ENCODE measurements at places on chromosomes 6 and 20.

- no peaks in the 10 kb centered on the region for H3K4me1 ChIP-seq
- H3K4me3 ChIP-seq: no peak overlapping the region
- no peak overlapping the region for H3K27ac ChIP-seq
- H3K27me3 ChIP-seq: no peaks in the 10 kb centered on the region
Observed at GRCh38 chr6:17130786-17131185, 28.9 kb downstream of the STMND1 start.

DNA sequence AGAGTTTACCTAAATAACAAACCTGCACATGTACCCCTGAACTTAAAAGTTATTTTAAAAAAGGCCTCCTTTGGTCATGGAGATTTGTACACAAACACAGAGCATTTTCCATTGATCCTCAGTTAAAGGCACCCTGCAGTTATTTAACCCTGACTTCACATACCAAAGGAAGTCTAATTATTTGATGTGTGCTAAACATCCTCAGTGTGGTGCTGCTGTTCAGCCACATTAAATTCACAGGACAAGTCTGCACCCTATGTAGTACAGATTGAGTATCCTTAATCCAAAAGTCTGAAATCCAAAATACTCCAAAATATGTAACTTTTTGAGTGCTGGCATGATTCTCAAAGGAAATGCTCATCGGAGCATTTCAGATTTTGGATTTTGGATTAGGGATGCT, 21.4 kb downstream of the KCNQ5 start:
- DNase-seq: no peak
- H3K4me3 ChIP-seq: no peak overlapping the region
- no peaks in the 10 kb centered on the region for H3K4me1 ChIP-seq
- no peak overlapping the region for H3K27ac ChIP-seq

DNA sequence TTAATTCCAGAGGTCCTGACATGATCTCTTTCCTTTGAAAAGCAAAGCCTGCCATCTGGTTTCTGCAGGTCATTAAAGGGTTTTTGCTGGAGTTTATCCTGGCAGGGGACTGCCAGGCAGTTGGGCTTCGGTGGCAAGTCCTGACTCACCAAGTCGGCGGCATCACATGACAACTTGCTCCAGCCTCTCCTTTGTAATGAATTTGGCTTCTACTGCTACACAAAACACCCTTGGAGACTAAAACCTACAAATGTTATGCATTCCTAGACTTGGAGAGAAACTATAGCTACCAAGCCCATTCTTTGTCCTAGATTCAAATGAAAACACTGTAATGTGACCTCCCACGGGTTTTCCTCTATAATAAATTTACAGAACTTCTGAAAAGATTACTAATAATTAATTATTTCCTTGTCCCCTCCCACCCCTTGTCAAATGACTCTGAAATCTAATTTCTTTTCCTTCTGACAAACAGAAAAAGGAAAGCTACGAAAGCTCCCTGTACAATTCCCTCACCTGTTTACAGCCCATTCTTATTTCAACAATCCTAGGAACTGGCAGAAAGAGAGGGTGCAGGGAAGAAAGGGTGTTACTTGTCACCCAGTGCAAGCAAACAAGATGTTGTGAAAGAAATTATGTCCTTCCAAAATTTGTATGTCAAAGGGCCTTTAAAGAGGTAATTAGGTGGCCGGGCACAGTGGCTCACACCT, 62.9 kb downstream of the QRSL1 start:
- no peaks in the 10 kb centered on the region for H3K4me1 ChIP-seq
- no peaks in the 10 kb centered on the region for H3K36me3 ChIP-seq
- no peak overlapping the region for H3K27ac ChIP-seq
- no peak for DNase-seq
- H3K4me3 ChIP-seq: no peak overlapping the region

GRCh38 chr20:36579996-36580545, 6.7 kb downstream of the TGIF2 start:
- H3K27me3 ChIP-seq: no peaks in the 10 kb centered on the region
- H3K4me3 ChIP-seq: no peak overlapping the region
- H3K4me1 ChIP-seq: peaks cover 9% of the 10 kb centered on the region
- H3K27ac ChIP-seq: no peak overlapping the region
- DNase-seq: no peak

- no peak overlapping the region for H3K27ac ChIP-seq
- H3K27me3 ChIP-seq: no peaks in the 10 kb centered on the region
- H3K36me3 ChIP-seq: no peaks in the 10 kb centered on the region
- no peak overlapping the region for H3K4me3 ChIP-seq
Observed at GRCh38 chr6:106308985-106309384, 16.6 kb downstream of the ATG5 start.

DNA sequence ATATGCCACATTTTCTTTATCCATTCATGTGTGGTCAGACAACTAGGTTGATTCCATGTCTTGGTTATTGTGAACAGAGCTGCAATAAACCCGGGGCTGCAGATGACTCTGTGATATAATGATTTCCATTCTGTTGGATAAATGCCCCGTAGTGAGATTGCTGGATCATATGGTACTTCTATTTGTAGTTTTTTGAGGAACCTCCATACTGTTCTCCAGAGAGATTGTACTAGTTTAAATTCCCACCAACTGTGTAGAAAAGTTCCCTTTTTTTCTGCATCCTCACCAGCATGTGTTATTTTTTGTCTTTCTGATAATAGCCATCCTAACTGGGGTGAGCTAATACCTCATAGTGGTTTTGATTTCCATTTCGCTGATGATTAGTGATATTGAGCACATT, 62.2 kb upstream of the MAP3K4 start:
- peaks cover 10% of the 10 kb centered on the region for H3K4me1 ChIP-seq
- no peak overlapping the region for H3K27ac ChIP-seq
- H3K4me3 ChIP-seq: no peak overlapping the region
- no peak for DNase-seq
- no peaks in the 10 kb centered on the region for H3K27me3 ChIP-seq

DNA sequence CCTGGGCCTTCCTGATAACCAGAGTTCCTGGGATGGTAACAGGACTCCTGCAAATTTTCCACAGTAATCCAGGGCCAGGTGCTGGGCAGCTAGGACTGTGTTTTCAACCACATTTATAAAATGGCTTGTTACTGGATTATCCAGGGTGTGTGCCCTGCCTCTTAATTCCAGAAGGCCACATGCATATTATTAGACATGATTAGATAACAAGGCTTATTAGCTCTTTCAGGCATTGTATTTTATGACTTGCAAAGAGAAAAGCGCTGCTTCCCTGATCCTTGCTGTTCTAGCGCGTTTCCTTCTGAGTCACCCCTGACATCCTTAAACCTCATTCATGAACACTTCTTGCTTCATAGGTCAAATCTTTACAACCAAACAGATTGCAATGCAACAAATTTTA, 208.6 kb downstream of the UST start:
- no peak for DNase-seq
- no peaks in the 10 kb centered on the region for H3K4me1 ChIP-seq
- H3K4me3 ChIP-seq: no peak overlapping the region
- H3K27me3 ChIP-seq: no peaks in the 10 kb centered on the region

GRCh38 chr20:54356801-54357200, 118.6 kb upstream of the DOK5 start:
- DNase-seq: no peak
- no peak overlapping the region for H3K4me3 ChIP-seq
- no peaks in the 10 kb centered on the region for H3K36me3 ChIP-seq
- no peaks in the 10 kb centered on the region for H3K27me3 ChIP-seq

DNA sequence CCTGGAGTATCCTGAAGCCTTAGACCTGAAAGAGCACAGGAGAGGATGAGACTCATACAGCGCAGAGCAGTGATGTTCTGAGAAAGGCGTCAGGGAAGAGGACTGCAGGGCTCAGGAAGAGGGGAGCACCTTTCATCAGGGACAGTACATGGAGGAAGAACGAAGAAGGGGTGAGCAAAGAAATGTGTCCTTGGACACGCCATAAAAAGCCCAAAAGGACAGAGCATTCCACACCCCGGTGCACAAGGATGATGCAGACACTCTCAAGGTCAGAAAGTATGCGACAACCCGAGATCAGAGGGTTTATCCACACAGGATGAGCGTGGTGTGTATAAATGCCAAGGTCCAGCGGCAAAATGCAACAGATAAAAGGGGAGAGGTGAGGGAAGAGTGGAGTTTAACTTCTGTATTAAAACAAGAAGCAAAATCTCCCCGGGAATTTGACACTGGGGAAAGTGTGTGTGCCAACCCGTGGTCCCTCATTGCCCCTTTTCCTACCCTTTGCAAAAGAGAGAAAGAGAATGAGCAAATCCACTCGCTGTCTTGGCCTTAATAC, 64.4 kb downstream of the SLC23A2 start:
- no peak overlapping the region for H3K27ac ChIP-seq
- no peaks in the 10 kb centered on the region for H3K4me1 ChIP-seq
- H3K27me3 ChIP-seq: no peaks in the 10 kb centered on the region
- H3K4me3 ChIP-seq: no peak overlapping the region
- no peak for DNase-seq

DNA sequence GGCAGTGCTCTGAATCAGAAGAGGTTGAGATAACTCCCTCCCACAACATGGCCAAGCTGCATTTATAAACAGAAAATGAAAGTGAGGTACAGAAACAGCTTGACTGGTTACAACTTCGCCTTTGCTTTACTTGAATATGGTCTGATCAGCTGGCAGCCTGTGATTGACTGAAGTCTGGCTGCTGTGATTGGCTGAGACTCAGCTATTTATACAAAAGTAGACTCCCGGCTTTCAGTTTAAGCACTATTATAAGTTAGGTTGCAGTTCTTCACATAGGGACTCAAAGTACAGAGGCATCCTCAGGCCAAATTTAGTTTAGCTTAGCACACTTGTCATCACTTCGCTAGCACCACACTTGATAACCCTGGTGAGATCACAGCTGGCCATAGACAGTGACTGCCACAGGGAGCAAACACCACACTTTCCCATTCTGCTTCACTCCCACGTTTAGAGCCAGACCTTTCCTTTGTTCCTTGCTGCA, 362.6 kb downstream of the EPM2A start:
- H3K27me3 ChIP-seq: no peaks in the 10 kb centered on the region
- no peaks in the 10 kb centered on the region for H3K36me3 ChIP-seq
- H3K4me1 ChIP-seq: no peaks in the 10 kb centered on the region
- DNase-seq: no peak
- no peak overlapping the region for H3K27ac ChIP-seq

DNA sequence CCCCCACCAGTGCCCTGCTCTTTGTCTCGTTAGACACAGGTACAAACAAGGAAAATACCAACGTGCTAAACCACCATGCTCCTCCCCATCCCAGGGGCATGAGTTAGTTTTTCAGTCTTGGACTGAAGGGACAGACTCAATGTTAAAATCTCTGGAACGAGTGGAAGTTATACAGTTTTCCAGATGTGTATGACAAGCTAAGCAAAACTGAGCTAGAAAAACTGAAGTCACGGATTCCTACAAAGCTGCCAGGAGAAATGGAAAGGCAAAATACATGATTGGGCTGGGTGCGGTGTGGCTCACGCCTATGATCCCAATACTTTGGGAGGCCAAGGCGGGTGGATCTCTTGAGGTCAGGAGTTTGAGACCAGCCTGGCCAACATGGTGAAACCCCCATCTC, 34.3 kb upstream of the QKI start:
- H3K27ac ChIP-seq: no peak overlapping the region
- no peaks in the 10 kb centered on the region for H3K27me3 ChIP-seq
- DNase-seq: no peak
- H3K4me1 ChIP-seq: no peaks in the 10 kb centered on the region
- no peak overlapping the region for H3K4me3 ChIP-seq

DNA sequence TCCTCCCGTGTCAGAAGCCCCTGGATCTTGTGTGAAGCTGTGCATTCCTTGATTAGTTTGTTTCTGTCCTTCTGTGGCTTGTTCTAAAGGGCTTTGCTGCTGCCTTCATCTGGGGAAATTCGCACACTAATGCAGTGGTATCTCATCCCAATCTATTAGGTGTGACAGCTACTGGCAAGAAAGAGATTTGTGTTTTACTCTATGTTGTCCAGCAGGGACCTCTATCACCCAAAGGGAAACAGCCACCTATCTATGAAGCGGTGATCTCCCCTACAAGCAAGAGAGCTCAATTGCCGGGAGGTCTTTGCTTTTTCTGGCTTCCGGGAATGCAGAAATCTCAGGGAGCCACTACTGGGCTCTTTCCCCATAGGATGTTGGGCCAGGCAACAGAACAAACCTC, 151.8 kb downstream of the NRN1 start:
- no peak overlapping the region for H3K27ac ChIP-seq
- H3K36me3 ChIP-seq: no peaks in the 10 kb centered on the region
- DNase-seq: no peak

DNA sequence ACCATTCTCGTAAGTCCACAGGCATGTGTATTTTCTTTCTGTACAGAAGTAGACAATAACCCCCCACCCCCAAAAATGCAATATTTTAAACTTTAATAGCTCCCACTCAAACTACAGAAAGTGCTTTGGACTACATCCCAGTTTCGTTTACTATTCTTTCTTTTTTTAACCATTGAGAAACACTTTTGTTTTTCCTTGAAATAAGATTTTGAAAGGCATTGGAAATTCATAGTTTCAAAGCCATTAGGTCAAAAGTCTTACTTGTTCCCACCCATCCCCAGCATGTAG, 140.0 kb downstream of the KIF16B start:
- no peaks in the 10 kb centered on the region for H3K27me3 ChIP-seq
- H3K4me1 ChIP-seq: no peaks in the 10 kb centered on the region
- H3K36me3 ChIP-seq: no peaks in the 10 kb centered on the region
- no peak overlapping the region for H3K4me3 ChIP-seq
- no peak for DNase-seq

- H3K4me1 ChIP-seq: no peaks in the 10 kb centered on the region
- no peak for DNase-seq
- no peaks in the 10 kb centered on the region for H3K27me3 ChIP-seq
- H3K36me3 ChIP-seq: no peaks in the 10 kb centered on the region
- H3K27ac ChIP-seq: no peak overlapping the region
Observed at GRCh38 chr6:81228912-81229555, 523.4 kb downstream of the TENT5A start.

- DNase-seq: no peak
- H3K36me3 ChIP-seq: no peaks in the 10 kb centered on the region
- no peaks in the 10 kb centered on the region for H3K27me3 ChIP-seq
- no peak overlapping the region for H3K27ac ChIP-seq
- no peaks in the 10 kb centered on the region for H3K4me1 ChIP-seq
Observed at GRCh38 chr6:64932486-64932885, 774.5 kb downstream of the EYS start.

DNA sequence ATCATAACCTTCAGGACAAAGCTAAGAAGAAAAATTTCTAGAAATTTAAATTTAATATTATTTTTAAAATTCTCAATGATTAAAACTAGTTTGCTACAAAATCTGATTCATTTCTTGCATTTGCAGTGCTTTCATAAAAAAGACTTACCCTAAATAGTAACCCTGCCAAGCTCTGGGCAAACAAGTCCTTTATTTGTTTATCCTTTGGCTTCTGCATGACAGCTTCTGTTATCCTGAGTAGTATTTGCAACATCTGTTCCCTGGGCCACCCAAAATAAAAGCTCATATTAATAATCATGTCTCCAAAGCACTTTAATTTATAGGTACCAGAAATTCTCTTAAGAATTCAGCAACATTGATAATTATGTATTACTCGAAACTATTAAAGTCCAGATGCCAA, 101.3 kb downstream of the RALGAPA2 start:
- DNase-seq: no peak
- H3K27me3 ChIP-seq: no peaks in the 10 kb centered on the region
- H3K4me3 ChIP-seq: no peak overlapping the region
- peaks cover 8% of the 10 kb centered on the region for H3K36me3 ChIP-seq
- H3K27ac ChIP-seq: no peak overlapping the region

GRCh38 chr6:34982424-34982852, 93.4 kb downstream of the ANKS1A start:
- no peak for DNase-seq
- H3K4me1 ChIP-seq: peaks cover 10% of the 10 kb centered on the region
- no peak overlapping the region for H3K4me3 ChIP-seq
- H3K27me3 ChIP-seq: no peaks in the 10 kb centered on the region
- no peak overlapping the region for H3K27ac ChIP-seq

Data from upper lobe of left lung (tissue), 6 donors.